ENCODE measurements at places on chromosomes 5 and 9.

GRCh38 chr5:127649018-127649439 lies at the start of gene CTXN3:
CTXN3 (plus strand) TSS chr5:127649082; CDS start chr5:127657522, 8,440 bp downstream.
- DNase-seq = no peak

- no peak for DNase-seq
Measured at GRCh38 chr5:130884023-130884422, 281.0 kb downstream of the HINT1 start.

DNA sequence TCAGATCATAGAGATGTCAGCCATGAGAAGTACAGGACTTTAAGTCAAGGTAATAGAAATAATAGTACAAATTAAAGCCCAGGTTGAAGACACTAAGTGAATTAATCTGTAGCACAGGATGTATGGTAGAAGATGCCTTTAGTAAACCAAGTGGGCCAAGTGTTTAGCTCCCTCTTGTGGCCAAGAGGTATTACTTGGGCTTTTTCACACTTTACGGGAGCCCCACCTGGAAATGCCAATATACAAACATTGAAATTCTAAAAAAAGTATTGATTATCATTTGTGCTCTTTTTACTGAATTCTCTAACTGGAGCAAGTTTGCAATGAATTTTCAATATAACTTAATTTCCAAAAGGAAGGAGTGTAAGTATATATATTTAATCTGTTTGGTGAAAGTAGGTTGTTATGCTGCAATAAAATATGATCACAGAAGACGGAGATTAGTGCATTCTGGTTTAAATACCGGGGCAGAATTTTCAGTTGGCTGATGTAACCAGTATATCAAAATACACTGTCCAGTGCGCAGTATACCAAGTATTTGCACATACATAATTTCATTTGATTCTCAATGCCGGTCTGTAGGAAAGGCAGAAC lies 84.7 kb downstream of the PARP8 start:
- peak; percentile 53 for DNase-seq

GRCh38 chr9:4106760-4107143 lies 193.1 kb downstream of the GLIS3 start:
- DNase-seq = peak; percentile 62

DNA sequence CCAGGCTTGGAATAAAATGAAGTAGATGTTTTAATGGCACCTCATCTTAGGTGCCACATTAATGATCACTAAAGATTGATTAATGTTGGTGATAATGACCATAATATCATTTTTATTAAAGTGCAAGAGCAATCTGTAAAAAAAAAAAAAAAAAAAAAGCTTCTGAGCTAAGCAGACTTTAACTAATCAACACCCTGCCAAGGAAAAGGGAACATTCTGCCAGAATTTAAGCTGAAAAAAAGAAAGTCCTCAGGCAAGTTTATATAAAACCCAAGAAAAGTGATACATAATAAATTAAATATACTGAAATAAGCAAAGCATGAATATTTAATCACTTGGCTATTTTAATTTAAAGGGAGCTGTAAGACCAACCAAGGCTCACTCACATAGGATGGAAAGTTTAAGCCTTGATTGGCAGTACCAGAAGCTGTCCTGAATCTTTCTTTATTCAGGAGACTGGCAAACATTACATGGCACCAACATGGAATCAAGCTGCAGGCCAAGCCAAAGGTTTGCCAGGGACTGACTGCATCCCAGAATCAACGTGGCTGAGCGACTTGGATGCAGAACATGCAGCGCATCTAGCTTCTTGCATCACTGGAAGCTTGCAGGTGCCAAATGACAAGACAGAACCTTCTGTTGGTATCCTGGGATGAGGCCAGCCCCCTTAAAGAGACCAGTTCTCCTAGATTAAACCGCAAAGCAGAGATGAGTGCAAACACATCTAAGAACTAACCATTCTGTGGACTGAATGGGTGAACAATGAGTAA lies 413.6 kb downstream of the ENC1 start:
- no peak for DNase-seq

- DNase-seq = no peak
Measured at GRCh38 chr9:20945269-20945668, 86.2 kb downstream of the HACD4 start.

DNA sequence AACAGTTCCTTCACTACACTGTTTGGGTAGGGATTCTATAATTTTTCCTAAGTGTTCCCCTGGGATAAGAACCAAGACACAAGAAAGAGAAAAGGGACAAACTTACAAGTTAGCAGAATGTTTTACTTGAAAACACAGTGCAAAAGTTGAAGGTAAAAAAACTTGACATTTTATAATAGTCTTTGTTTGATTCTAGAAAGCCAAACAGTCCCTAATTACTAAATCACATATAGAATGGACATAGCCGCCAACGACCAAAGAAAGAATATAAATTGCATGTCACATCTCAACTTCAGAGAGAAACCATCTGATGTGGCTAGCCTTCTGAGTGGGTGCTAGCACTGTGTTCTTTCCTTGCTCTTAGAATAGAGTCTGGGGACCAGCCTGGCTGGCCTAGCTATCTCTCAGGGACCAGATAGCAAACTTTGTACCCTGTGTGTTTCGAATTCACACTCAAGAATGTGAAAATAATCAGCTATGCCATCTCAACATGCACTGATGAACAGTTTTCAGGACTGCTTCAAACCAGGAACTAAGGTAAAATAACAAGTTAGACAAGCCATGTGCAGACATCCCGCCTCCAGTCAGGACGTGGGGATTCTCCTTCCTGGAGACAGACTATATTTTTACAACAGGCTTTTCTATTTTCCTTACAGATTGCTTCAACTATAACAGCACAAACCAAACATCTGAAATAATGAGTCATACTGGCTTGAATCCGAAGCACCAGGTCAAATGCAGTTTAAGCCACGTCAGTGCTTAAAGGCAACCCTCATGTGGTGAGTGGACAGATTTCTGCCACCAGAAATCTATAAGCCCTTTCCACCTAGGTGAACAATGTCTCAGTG lies 53.7 kb downstream of the LHFPL2 start:
- peak; percentile 93 for DNase-seq

DNA sequence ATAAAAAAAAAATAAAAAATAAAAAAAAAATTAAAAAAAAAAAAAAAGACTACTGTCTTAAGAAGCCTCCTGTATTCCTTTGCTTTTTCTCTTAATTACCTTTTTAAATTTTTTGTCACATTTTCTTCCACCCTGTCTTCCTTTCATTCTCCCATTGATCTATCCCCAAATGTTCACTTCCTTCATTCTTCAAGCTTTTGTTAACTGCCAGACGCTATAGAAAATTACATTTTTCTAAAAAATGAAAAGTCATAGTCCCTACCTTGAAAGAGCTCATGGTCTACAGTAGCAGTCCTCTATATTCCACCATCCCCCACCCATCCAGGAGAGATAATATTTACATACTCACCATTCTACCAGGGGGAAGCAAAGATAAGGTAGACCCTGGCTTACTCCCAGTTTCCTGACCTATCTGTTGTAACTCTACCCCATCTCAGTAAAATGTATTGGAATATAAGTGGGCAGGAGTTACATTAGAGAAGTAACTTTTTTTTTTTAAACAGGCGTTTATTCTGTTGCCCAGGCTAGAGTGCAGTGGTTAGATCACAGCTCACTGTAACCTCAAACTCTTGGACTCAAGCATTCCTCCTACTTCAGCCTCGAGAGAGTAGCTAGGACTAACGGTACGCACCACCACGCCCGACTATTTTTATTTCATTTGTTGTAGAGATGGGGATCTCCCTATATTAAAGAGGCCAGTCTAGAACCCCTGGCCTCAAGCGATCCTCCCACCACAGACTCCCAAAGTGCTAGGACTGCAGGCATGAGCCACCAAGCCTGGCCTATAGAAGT lies 3.8 kb upstream of the PRKAA1 start:
- DNase-seq = no peak

DNA sequence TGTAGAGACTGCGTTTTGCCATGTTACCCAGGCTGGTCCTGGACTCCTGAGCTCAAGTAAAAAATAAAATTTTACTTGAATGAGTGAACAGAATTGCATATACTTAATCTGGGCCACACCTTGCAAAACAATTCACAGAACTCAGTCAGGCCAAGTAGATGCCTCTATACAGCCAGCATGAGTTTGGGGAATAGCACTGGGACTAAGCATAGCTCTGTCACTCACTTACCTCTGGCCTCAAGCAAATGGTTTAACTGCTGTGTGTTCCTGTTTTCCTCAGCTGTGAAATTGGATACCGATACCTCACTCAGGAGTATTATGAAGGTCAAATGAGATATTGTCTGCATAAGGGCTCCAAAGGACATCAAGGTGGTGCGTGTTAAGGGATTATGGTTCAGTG lies 10.9 kb upstream of the FRMPD1 start:
- DNase-seq = no peak

GRCh38 chr5:64487283-64487682 lies 18.5 kb upstream of the RGS7BP start:
- no peak for DNase-seq

GRCh38 chr9:15158064-15158463 lies 149.0 kb downstream of the TTC39B start:
- no peak for DNase-seq

- peak; percentile 11 for DNase-seq
Measured at GRCh38 chr9:84945878-84946538, 276.5 kb downstream of the NTRK2 start.

- DNase-seq = no peak
Measured at GRCh38 chr9:126335837-126336735, 9.5 kb downstream of the MVB12B start.
